ENCODE measurements at places on chromosomes 5 and 9.

GRCh38 chr5:173554989-173555705 lies 61.3 kb downstream of the BOD1 start:
- DNase-seq: no peak

- no peak for DNase-seq
Observed at GRCh38 chr5:100832252-100833230, 70.5 kb downstream of the ST8SIA4 start.

- DNase-seq: no peak
Observed at GRCh38 chr9:79469164-79469563, 102.6 kb upstream of the TLE4 start.

GRCh38 chr5:58828258-58828657 lies 245.4 kb downstream of the RAB3C start:
- DNase-seq: peak; percentile 65

DNA sequence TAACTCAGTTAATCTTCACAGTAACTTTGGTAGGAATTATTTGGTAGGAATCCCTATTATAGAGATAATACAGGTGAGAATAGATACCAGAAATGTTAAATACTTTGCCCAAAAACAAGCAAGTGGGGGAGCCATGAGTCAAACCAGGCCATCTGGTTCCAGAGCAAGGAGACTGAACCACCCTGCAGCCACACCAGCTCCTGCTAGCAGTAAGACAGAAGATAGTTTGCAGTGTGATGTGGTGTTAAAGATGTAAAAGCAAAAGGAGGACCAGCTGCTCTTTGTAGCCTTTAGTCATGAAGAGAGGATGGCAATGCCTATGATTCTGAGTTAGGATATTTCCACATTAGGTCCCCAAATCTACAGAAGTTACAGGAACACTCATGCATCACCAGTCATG lies 101.4 kb downstream of the PRKACG start:
- DNase-seq: no peak

DNA sequence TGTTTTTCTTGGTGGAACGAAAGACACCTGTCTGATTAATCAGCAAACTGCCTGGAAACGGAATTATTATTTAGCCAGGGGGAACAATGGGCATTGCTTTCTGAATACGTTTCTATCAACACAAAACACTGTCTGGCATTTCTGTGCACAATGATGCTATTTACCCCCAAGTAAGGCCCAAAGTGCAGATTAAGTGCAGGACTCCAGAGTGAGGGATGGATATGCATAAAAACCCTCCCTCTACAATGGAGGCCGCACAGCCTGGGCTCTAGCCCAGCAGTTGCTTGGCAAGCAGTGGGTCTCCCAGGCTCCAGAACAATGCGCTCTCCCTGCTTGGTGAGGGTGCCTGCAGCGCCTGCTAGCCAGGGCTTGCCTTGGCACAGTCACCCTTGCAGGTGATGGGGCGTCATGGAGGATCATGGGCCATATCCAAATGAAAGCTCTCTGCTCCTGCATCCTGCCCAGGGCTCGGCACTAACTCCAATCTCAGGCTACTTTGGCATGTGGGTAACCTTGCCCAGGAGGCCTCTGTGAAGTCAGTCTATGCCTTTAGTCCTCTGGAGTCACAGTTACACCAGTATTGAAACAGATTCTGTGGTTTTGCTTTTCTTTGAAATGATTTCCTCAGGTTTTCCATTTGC lies 11.5 kb upstream of the SPATA24 start:
- DNase-seq: no peak

GRCh38 chr9:116516456-116516855 lies 170.6 kb upstream of the TRIM32 start:
- DNase-seq: no peak

DNA sequence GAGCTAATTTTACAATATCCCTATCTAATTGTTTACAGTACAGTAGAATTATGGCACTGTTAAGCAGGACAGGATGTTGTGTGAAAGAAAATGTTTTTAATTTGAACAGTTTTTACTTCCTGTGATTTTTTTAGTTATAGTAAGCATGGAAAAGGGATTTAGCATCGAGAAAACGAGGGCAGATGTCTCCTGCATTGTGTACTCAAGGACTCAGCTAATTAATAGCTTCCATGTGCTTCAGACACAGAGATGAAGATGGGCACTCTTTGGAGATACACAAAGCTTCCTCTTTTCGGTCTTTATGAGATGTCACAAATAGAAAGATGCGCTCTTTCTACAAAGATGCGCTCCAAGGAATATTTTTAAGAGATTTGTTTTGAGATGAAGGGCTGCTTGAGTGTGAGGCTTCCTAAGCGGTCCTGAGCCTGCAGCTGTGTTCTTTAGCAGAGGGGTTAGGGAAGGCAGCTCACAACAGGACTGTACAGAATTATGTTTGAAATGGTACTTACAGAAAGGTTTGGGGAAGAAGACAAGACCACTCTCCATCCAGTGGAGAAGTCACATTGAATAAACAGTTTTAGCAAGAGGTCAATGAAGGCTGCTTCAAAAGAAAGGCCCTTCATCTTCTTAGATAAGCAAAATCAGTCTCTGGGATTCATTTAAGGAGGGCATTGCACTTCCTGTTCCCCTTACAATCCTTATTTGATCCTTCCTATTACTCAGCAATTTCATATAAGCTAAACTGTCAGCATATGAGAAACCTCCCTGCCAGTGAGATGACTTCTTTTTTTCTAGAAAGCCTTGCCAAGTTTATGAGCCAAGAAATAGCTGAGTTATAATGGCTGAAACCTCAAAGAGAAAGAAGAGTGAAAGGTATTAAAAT lies 311.5 kb downstream of the EFNA5 start:
- DNase-seq: peak; percentile 41

GRCh38 chr9:135581636-135582426 lies 20.3 kb downstream of the PAEP start:
- DNase-seq: no peak

- no peak for DNase-seq
Observed at GRCh38 chr9:98129451-98129881, 10.4 kb upstream of the TRIM14 start.

DNA sequence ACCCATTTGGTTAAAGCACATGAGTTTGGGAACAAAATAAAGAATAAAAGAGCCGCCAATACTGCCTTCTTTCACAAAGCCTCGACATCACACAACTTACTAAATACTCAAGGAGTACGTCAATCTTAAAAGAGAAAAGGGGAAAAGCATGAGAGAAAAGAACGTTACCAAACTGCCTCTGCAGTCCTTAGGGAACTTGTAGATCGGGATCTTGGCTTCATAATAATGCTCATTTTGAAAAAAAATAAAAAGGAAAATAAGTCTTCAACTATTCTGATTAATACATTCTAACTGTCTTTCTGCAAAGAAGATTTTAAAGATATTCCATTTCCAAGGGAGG lies 618.4 kb downstream of the PDE4D start:
- DNase-seq: no peak

DNA sequence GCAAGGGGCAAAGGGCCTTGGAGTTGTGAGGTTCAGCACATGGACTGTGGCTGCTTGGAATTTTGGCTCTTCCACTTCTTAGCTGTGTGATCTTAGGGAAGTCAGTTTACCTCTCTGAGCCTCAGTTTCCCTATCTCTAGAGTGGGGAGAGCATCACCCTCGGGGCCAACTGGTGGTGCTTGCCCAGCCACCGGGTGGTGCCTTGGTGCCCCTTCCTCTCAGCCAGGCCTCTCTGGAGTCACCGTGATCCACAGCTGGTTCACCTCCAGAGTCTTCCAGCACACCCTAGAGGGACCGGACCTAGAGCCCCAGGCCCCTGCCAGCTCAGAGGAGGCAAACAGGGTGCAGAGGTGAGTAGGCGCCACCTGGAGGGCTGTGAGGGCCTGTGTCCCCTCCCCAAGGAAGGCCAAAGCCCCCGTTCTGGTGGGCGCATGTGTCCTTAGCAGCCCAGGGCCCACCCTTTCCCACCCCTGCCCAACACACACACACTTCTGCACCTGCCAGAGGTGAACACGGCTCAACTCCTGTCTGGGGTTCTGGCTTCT lies 7.7 kb downstream of the ADGRD2 start:
- no peak for DNase-seq

GRCh38 chr5:83751201-83751600 lies 30.5 kb upstream of the HAPLN1 start:
- DNase-seq: no peak
